MM.1S (cell line): ENCODE measurements at places on chromosomes 5 and 9.

DNA sequence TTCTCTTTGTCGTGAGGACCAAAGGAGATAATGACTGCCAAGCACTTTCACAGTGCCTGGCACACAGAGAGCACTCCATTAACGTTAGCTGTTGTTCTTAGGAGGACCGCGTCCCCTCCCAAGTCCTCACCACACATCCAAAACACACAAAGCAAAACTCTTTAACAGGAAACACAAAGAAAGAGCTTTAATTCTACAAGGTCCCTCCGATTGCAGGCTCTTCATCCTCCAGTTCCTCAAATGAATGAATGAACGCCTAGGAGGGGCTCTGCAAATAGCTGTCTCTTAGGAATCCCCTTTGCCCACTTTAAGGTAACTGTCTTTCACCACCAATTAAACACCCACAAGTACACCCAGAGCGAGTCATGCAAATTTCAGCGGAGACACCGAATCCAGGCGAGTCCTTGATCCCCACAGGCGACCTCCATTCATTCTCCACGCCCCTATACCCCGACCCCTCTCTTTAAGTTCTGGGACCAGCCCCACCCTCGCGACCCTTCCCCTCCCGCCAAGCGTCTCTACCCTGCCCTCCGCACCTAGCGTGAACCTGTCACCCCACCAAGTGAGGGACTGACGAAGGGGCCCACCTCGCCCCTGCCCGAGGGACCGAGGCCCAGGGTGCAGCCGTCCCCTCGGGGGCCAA lies 644 bp downstream of the TSC1 start:
- H3K27me3 ChIP-seq = peaks cover 2% of the 10 kb centered on the region; the same call in 1 of the 2 replicates
- DNase-seq = no peak
- peak overlapping the region; percentile 88; the same call in 1 of the 2 replicates for H3K27ac ChIP-seq
- peak overlapping the region; percentile 96 for H3K4me3 ChIP-seq
- H3K4me1 ChIP-seq = peaks cover 25% of the 10 kb centered on the region

- H3K27me3 ChIP-seq = no peaks in the 10 kb centered on the region
- H3K4me1 ChIP-seq = no peaks in the 10 kb centered on the region
- no peak for DNase-seq
- H3K4me3 ChIP-seq = no peak overlapping the region
- no peak overlapping the region for H3K27ac ChIP-seq
Measured at GRCh38 chr9:27540502-27540901, 10.9 kb upstream of the MOB3B start.

DNA sequence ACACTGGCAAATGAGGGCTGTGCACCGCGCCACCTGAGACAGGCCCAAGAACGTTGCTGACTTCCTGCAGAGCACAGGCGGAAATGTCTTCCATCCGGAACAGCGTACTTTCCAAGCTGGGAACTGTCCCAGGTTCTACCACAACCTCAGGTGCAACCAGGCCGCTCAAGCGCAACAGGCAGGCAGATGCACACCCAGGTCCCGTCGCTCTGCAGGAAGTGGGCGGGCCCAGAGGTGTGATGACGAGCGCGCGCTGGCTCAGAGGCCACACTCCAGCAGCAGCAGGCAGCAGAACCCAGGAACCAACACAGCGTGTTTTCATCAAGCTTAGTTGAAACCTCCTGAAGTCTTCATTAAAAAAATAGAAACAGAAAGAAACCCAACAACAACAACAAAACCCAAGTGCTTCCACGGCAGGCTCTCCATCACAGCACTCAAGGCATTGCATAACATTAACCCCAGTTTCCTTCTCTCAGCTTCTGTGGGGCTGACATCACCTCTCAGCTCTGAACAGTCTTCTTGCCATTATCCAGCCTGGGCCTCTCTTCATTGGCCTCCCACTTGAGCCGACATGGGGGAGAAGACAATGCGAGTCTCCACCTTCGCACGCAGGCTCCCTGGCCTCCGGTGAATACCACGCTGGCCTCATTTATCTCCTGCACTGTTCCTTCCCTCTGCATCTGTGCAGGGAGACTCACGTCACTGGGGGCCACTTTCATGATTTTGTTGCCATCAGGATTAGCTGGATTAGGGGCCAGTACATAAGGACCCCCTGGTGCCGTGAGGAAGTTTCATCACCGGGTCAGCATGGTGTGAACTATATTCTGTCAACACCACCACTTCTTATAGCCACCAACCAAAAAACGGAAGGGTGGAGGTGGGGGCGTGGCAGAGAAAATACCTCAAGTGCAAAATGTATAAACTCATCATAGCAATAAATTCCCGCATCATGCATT lies 22.1 kb downstream of the PTCH1 start:
- DNase-seq = peak; percentile 94
- peak overlapping the region; percentile 64 for H3K4me3 ChIP-seq
- H3K27me3 ChIP-seq = no peaks in the 10 kb centered on the region
- H3K4me1 ChIP-seq = peaks cover 33% of the 10 kb centered on the region

DNA sequence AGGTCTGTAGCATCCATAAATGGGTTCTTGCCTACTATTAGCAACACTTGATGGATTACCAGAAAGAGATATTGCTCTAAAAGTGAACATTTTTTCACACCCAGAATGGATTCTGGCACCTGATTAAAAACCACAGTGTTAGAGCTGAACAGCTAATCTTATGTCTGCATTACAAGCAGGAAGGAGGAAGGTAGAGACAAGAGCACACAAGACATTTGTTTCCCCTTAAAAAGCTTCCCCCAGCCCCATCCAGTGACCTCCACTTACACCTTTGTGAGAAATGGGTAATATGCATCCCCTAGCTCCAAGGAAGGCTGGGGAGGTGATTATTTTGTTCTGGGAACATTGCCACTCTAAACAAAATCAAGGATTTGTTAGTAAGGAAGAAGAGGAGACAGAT lies 12.0 kb upstream of the TRIM36 start:
- H3K27me3 ChIP-seq = peaks cover 11% of the 10 kb centered on the region; the same call in 1 of the 2 replicates
- DNase-seq = no peak
- H3K4me1 ChIP-seq = no peaks in the 10 kb centered on the region

GRCh38 chr5:168746893-168747640 lies 167.9 kb upstream of the PANK3 start:
- H3K27ac ChIP-seq = no peak overlapping the region
- H3K36me3 ChIP-seq = no peaks in the 10 kb centered on the region
- H3K27me3 ChIP-seq = no peaks in the 10 kb centered on the region
- no peak for DNase-seq
- no peaks in the 10 kb centered on the region for H3K4me1 ChIP-seq

DNA sequence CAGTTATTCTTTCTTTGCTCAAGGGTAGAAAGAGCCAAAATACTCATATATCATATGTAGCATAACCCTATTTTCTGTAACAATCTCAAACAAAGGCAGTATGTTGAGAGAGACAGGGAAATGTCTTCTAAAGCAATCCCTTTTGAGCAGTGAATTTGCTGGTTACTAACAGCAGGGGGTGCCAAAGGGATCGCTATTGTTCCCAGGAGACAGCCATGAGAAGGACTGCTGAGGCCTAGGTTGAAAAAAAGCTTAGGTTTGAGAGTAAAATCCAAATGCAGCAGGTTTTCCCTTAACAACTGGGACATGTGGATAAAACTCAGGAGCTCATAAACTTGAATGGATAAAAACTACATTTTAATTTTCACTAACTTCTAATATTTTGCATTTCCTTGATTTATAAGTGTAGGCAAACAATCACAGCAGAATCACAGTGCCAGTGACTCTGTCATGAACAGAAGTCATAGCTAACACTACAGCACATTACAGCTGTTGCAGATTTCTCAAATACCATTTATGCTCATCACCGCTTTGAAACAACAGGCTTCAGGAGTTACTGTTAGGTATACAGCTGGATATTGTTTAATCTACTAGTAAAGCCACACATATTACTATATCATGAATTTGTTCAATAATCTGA lies 148.4 kb downstream of the MAPKAP1 start:
- peak; percentile 70 for DNase-seq
- peaks cover 20% of the 10 kb centered on the region for H3K4me1 ChIP-seq
- H3K27ac ChIP-seq = no peak overlapping the region
- H3K4me3 ChIP-seq = no peak overlapping the region
- no peaks in the 10 kb centered on the region for H3K36me3 ChIP-seq

- no peaks in the 10 kb centered on the region for H3K27me3 ChIP-seq
- H3K27ac ChIP-seq = no peak overlapping the region
- H3K4me3 ChIP-seq = no peak overlapping the region
- DNase-seq = no peak
Measured at GRCh38 chr5:56464935-56465768, 232.0 kb upstream of the ANKRD55 start.

DNA sequence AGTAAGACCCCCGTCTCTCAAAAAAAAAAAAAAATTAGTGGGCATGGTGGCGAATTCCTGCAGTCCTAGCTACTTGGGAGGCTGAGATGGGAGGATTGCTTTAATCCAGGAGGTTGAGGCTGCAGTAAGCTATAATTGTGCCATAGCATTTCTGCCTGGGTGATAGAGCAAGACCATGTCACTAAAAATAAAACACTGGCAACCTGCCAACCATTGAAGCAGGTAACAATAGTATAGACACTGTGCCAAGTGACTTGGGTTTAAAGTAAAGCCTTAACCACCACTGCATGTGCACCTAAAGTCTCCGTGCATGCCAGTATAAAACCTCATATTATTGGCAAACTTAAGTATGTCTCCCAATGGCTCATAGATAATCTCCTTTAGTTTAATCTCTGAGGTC lies 3.4 kb upstream of the APBA1 start:
- no peak overlapping the region for H3K27ac ChIP-seq
- H3K27me3 ChIP-seq = no peaks in the 10 kb centered on the region
- no peak overlapping the region for H3K4me3 ChIP-seq
- no peaks in the 10 kb centered on the region for H3K36me3 ChIP-seq

GRCh38 chr5:72991394-72991793 lies 35.6 kb downstream of the FCHO2 start:
- H3K4me3 ChIP-seq = no peak overlapping the region
- peak; percentile 77 for DNase-seq
- no peaks in the 10 kb centered on the region for H3K36me3 ChIP-seq

GRCh38 chr5:95810305-95811125 lies 12.0 kb downstream of the GLRX start:
- H3K27me3 ChIP-seq = no peaks in the 10 kb centered on the region
- no peaks in the 10 kb centered on the region for H3K36me3 ChIP-seq
- no peak overlapping the region for H3K4me3 ChIP-seq
- H3K4me1 ChIP-seq = peaks cover 25% of the 10 kb centered on the region

GRCh38 chr5:66323529-66323895 lies 179.4 kb downstream of the SREK1 start:
- no peaks in the 10 kb centered on the region for H3K4me1 ChIP-seq
- no peak overlapping the region for H3K4me3 ChIP-seq
- no peak overlapping the region for H3K27ac ChIP-seq
- no peaks in the 10 kb centered on the region for H3K27me3 ChIP-seq

- no peaks in the 10 kb centered on the region for H3K36me3 ChIP-seq
- no peaks in the 10 kb centered on the region; the same call in 1 of the 2 replicates for H3K4me1 ChIP-seq
- no peaks in the 10 kb centered on the region for H3K27me3 ChIP-seq
- peak overlapping the region; percentile 32; the same call in 1 of the 2 replicates for H3K4me3 ChIP-seq
Measured at GRCh38 chr5:59831326-59832010, 62.1 kb downstream of the PDE4D start.

- H3K4me1 ChIP-seq = peaks cover 7% of the 10 kb centered on the region
- peaks cover 3% of the 10 kb centered on the region; the same call in 1 of the 2 replicates for H3K36me3 ChIP-seq
- H3K4me3 ChIP-seq = no peak overlapping the region
- DNase-seq = peak; percentile 41
Measured at GRCh38 chr5:97009212-97009898, 73.5 kb downstream of the LNPEP start.

GRCh38 chr5:116046261-116046660 lies 14.0 kb downstream of the ARL14EPL start:
- H3K4me1 ChIP-seq = no peaks in the 10 kb centered on the region
- no peak for DNase-seq
- H3K36me3 ChIP-seq = no peaks in the 10 kb centered on the region
- no peak overlapping the region for H3K4me3 ChIP-seq

DNA sequence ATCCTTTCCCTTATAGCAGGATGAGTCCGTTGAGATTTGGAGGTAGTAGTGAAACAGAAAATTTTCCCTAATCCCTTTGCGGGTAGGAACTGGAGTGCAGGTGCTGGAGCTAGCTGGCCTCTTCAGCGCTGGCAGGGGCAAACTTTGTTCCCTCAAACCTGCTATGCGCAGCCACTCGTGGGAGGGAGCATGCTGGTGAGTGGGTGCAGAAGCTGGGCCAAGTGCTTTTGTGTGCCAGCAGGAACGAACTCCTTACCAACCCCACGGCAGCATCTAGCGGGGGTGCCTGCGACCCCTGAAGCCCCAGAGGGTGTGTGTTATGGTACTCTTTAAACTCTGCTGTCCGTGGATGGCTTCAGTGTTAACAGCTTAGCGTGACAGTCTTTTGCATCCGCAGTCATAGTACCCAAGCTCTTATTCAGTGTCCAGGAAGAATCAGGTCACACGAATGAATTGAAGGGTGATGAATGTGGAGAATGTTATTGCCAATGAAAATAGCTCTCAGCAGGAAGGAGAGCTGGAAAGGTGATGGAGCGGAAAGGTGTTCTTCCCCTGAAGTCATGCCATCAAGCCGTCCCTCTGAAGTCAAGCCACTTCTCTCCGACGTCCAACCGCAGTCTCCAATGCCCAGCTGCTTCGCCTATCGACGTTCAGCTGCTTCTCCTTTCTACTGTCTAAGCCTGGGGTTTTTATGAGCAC lies 1445.1 kb upstream of the CDH9 start:
- no peaks in the 10 kb centered on the region for H3K27me3 ChIP-seq
- no peaks in the 10 kb centered on the region for H3K4me1 ChIP-seq
- DNase-seq = no peak
- H3K36me3 ChIP-seq = no peaks in the 10 kb centered on the region
- H3K27ac ChIP-seq = no peak overlapping the region
- H3K4me3 ChIP-seq = no peak overlapping the region

GRCh38 chr5:27103486-27103885 lies 65.1 kb upstream of the CDH9 start:
- H3K27me3 ChIP-seq = no peaks in the 10 kb centered on the region
- H3K27ac ChIP-seq = no peak overlapping the region
- DNase-seq = no peak
- no peaks in the 10 kb centered on the region for H3K4me1 ChIP-seq
- no peak overlapping the region for H3K4me3 ChIP-seq

DNA sequence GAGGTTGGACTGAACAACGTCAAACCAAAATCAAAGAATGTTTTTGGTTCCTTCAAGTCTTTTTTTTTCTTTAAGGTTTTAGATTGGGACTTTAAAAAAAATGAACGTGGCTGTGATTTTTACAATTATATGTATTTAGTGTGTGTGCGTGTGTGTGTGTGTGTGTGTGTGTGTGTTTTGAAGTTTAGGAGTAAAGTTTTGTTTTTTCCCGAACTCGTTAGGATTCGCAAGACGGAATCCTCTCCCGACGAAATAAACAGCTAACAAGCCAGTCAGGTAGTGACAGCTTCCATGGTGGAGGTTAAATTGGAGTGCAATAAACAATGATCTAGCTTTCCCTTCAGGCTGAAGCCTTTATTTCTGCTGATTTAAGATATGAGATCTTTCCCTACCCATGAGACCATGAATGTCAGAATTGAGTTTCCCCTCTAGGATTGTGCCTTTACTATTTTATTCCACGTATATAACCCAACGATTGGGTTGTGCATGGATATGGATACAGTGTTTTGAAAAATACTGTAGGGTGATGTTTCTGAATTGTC lies 1.2 kb downstream of the KIAA1958 start:
- no peak for DNase-seq
- no peak overlapping the region for H3K27ac ChIP-seq
- no peaks in the 10 kb centered on the region for H3K27me3 ChIP-seq
- no peaks in the 10 kb centered on the region for H3K36me3 ChIP-seq
- H3K4me3 ChIP-seq = peak overlapping the region; percentile 60

- no peaks in the 10 kb centered on the region for H3K27me3 ChIP-seq
- no peak overlapping the region for H3K4me3 ChIP-seq
- no peaks in the 10 kb centered on the region for H3K36me3 ChIP-seq
- no peak overlapping the region for H3K27ac ChIP-seq
- H3K4me1 ChIP-seq = no peaks in the 10 kb centered on the region
- no peak for DNase-seq
Measured at GRCh38 chr9:18855656-18856055, 177.4 kb downstream of the SAXO1 start.
